Hepatic stellate cell (primary cell): ENCODE measurements at places on chromosomes 2 and 18.
A peak's percentile ranks its signal among the peaks of the same experiment; 100 is the strongest.

DNA sequence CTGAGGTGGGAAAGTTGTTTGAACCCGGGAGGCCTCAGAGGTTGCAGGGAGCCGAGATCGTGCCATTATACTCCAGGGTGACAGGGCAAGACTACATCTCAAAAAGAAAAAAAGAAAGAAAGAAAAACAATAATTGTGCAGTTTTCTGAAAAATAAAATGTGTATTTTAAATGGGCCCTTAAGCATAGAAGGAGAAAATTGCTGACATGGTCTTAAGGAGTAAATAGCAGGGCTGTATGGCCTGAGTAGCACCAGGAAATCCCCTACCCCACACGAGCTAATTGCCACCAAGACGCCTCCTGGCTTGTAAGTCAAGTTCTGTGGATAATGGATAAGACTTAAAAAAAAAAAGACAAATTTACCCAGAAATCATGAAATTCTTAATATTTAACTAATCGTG lies 271.4 kb upstream of the NCKAP5 start:
- DNase-seq = no peak

- DNase-seq = no peak
These were observed 8.9 kb upstream of the SPDYA start for GRCh38 chr2:28801726-28802125.

DNA sequence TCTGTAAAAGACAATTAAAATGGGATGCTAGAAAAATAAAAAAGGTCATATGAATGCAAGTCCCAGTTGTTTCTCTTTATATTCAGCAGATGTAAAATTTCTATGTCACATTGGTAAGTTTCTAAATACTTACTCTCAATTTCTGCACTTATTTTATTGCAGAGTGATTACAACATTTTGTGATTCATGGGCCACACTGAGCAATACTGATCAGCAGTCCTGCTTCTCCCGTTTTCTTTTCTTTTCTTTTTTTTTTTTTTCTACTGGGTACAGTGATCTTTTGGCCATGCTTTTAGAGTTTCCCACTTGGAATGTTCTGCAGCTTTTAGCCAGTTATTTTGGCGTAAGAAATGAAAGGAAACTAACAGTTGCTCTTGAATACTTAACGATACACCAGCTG lies 38.8 kb downstream of the LIMS1 start:
- no peak for DNase-seq

DNA sequence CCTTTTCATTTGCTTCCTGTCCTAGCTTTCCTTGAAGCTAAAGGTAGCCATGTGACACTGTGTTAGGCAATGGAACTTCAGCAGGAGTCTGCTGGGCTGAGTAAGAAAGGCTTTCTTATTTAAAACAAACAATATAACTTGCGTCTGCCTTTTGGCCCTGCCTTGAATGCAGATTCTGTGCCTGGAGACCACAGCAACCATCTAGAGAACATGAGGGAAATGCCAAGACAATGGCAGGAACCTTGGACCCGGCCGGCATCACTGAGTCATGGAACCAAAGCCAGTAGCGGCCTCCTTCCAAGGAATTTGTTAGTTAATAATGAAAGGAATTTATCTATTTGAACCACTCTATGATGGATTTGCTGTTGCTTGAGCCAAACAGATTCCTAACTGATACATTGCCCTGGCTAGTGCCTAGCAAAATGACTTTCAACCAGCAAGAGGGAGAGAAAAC lies 207.5 kb upstream of the EPHA4 start:
- DNase-seq = no peak

DNA sequence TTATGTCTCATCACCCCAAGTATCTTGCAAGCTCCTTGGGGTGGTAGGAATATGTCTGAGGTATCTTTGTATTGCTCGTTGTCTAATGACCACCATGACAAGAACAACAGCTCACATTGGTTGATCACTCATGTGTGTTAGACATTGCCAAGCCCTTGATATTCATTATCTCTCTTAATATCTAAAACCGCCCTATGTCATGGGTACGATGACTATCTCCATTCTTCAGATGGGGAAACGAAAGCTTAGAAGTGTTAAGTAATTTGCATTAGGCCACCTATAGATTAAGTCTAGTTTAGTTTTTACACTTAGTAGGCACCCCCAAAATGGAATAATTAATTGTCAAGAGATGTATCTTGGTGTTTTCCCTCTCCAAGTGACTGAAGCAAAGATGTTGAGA lies 57.0 kb downstream of the ICOS start:
- DNase-seq = no peak

DNA sequence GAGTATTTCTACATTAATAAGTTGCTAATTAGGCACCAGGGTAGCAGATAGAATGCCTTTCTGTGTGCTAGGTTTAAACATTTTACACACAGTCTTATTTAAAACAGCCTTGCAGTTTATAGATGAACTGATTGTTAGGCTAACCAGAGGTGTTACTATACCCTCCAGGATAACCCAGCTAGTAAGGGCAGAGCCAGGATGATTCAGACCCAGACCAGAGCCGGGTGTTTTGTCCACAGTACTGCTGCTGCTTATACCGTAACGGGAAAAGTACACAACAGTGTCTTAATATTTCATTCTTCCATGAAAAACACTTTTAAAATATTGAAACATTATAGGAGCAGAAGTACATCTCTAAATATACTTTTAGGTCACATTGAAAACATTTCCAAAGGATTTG lies 82.7 kb downstream of the MALT1 start:
- no peak for DNase-seq

DNA sequence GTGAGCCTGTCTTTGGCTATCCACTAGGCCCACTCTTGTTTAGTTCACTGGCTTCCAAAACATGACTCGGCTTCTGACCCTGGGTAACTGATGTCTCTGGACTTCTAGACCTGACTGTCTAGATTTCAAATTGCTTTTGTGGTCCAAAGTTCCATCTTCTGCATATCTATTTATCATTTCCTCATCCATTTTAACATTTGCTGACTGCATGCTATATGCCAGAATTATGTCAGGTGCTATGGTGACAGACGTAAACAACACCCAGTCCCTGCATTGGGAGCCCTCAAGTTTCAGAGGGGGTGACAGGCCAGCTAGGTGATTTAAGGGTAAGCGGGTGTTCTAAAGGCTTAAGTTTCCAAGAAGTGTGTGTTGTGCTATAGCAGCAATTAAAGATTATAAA lies 140.9 kb downstream of the PIEZO2 start:
- DNase-seq = no peak

- no peak for DNase-seq
These were observed 361.2 kb upstream of the HNRNPA3 start for GRCh38 chr2:176851200-176851888.

DNA sequence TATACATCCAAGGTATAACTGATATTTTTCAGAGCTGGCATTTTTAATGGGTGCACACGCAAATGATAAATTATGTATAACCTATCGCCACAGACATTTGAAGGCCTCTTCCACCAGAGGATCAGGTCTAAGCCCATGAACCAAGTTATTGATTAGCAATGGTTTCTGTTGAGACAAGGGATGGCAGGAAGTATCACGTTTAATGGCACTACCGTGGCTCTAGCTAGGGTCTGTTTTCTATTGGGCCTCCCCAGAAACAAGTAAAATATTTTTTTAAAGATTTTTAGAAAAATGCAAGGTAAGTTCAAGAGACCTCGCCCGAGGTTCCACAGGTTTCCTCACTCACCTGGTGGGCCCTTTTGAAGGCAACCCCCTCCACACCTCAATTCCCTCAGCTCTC lies 667 bp downstream of the GFPT1 start:
- no peak for DNase-seq

- no peak for DNase-seq
These were observed 27.4 kb upstream of the VRK2 start for GRCh38 chr2:58019229-58019628.

GRCh38 chr18:13035249-13035914 lies 44.2 kb downstream of the CEP192 start:
- peak; percentile 48 for DNase-seq
